ENCODE measurements at places on chromosomes 12 and 14.

- no peak for DNase-seq
These were observed 75.1 kb upstream of the NUDT4 start for GRCh38 chr12:93302331-93303229.

- DNase-seq = no peak
These were observed 6.0 kb upstream of the FBXO34 start for GRCh38 chr14:55265197-55265596.

- no peak for DNase-seq
These were observed 96.1 kb upstream of the SLC16A7 start for GRCh38 chr12:59499774-59500173.

DNA sequence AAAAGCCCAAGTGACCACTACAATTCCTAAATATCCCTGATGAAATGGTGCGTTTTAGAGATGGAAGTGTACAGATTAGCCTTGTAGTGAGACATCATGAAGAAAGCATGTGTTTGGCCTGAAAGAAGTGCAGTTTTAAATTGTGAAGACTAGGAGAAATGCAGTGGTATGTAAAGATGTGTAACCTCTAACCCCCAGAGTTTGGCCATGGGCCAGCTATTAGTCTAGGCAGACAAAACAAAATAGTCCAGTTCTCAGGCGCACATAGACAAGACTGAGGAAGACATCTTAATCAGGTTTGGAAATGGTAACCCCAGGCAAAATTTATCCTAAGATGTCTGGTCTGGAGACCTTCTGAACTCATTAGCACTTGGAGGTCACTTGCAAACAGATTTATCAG is 23.4 kb downstream of the WBP11 start:
- DNase-seq = no peak

DNA sequence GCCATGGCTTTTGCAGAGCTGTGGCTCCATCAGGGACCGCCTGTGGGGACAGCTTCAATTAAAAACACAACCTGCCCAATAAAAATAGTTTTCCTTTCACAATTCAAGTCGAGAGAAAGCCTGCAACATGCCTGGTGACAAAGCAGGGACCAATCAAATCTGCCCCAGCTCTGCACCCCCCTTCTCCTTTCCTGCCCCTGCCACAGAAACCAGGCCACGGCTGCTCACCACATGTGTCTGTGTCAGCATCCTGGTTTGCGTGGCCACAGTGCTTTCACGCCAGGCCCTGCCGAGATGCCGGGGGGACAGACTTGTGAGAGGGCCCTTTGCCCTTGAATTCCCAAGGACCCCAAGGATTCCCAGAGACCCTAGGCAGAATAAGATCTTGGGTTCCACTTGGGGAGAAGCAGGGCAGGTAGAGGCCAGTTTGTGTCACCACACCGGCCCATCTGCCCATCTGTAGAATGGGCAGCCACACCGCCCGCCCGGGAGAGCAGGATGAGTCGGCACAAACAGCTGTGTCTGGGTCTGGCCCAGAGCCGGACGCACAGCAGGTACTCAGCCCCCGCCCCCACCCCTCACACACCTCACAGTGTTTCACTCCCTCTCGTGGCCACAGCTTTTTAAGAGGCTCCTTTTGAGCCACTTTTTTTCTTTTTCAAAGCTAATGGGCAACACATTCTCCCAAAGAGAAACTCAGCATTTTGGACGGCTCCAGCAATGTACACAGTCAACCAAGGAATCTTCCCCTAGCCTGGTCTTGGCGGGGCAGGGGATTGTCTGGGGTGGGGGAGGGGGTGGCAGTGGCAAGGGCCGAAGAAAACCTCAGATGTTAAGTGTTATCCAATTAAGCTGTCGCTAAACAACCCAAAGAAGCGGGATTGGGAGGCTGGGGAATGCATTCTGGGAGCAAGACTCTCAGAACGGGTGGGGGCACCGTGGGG is 41.5 kb downstream of the BCL11B start:
- peak; percentile 69 for DNase-seq

GRCh38 chr14:71006200-71006563 is 98.9 kb downstream of the PCNX1 start:
- no peak for DNase-seq

DNA sequence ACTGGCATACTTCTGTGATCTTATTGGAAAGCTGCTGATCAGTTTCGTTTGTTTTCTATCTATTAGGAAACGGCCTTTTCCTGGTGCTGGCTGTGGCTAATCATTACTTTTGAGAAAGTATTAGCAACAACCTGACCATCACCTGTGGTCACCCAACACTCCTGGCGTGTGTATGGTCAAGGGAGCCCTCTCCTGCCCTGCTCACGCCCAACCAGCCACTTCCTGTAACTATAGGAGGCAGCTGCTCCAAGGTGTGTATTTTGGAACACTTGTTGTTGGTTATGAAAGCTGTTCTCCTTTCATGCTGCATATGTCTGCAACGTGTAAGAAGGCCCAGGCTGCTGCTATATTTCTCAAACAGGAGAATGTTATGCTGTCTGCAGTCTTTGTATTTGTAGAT is 1582.8 kb downstream of the AACS start:
- DNase-seq = no peak

DNA sequence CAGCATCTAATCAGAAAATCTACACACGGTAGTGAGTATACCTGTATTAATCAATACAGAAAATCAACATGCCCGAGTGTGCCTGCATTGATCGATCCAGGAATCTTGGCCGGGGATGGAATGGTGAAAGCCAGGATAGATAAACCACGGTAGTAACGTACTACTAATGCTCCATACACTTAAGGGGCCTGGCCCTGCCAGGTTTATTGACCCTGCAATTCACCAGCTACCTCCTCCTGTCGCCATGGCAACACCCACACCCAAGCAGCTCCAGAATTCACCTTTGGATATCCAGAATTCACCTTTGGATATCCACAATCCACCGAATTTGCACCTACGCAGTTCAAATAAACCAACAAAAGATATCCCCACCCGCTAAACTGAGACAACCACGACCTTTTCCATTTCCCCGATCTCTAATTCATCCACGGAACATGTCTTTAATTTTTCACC is 14.8 kb upstream of the CALM1 start:
- no peak for DNase-seq

DNA sequence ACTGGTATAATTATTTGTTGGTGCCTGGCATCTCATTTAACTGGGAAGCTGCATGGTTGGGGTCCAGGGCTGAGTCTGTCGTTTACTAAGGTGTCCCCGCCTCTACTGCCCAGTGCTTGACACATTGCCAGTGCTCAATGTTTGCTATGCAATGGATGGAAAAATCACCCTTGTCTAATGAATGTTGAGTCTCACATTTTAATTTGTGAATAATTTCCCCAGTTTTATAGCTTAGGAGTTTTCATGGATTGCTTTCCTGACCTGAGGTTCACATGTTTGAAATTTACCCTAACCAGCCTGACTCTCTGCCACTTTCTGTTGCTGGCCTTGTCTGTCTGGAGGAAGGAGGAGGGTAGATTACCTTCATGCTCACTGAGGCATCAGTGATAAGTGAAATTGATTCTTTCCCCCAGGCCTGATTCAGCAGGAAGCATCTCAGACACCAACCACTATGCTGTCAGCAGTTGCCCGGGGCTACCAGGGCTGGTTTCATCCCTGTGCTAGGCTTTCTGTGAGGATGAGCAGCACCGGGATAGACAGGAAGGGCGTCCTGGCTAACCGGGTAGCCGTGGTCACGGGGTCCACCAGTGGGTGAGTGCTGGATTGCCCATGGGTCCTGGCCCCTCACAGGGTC is 2.4 kb downstream of the DHRS2 start:
- no peak for DNase-seq

GRCh38 chr12:115032521-115032920 is 348.5 kb upstream of the TBX3 start:
- no peak for DNase-seq

DNA sequence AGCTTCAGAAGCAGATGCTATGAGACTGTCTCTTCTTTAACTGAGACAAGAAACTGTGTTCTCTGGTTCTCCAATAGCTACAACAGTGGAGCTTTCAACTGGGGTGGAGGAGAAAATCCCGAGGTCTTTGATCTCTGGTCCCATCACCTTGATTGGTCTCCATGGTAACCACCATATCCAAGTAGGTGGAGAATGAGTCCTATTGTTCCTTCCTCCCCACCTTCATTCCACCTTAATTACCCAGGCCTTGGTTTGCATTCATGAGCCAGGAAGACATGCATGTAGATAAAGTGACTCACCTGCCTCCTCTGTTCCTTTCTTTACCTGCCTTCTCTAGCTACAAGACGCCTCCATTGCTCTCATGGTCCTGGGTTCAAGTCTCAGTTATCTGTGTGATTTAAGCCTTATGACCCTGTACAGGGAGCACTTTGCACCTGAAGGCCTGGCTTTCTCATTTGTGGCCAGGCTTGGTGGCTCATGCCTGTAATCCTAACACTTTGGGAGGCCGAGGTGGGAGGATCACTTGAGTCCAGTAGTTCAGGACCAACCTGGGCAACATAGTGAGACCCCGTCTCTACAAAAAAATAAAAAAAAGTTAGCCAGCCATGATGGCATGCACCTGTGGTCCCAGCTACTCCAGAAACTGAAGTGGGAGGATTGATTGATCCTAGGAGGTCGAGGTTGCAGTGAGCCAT is 157.7 kb upstream of the TBX3 start:
- DNase-seq = no peak

- no peak for DNase-seq
These were observed 104.5 kb downstream of the TMEM30B start for GRCh38 chr14:61176686-61177085.

GRCh38 chr12:104182144-104182543 is 33.4 kb upstream of the TXNRD1 start:
- no peak for DNase-seq

DNA sequence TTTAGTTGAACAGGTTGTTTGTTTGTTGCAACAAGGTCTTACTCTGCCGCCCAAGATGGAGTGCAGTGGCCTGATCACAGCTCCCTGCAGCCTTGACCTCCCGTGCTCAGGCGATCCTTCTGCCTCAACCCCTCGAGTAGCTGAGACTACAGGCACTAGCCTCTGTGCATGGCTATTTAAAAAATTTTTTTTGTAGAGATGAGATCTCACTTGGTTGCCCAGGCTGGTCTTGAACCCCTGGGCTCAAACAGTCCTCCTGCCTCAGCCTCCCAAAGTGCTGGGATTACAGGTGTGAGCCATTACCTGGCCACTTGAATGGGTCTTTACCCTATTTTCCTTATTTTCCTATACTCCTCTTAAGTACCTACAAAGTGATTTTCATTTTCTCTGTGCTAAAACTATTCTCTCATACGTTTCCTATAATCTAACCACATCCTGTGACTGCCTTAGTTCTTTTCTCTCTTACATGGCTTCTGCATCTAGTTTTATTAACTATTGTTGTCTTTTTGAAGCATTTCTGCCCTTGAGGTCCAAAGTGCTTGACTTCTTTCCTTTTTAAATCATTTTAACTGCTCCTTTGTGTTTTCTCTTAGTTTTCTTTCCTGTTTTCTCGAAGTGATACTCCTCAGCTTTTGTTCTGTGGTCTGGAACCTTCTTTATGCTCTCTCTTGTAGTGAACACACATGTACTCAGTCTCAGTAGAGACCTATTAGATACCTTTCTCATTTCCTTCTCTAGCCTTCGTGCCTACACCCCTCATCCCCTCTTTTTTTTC is 14.1 kb downstream of the GPX2 start:
- DNase-seq = no peak

DNA sequence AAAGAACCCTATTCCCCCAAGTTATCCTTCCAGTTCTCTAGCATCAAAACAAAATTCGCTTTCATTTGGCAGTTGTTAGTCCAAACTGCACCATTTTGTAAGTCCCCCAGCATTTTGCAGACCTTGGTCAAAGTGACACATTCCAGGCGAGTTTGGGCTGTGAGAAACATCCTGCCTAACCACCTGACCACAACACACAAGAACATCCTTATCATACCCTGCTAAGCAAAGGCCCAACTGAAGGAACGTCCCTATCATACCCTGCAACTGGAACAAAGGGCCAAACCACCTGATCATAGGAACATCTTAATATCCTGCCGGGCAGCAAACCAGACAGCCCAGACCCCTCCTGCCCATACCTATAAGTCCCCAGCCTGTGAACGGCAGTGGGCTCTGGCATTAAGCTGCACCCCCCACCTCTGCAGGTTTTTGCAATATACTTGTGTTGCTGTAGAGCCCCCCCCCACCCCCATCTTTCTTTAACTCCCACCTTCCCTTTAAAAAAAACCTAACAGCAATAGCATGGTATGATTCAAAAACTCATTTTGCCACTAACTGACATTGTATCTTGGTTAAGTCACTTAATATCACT is 2.7 kb downstream of the PCNX4 start:
- DNase-seq = no peak

GRCh38 chr12:100833282-100833681 is 38.7 kb downstream of the ANO4 start:
- no peak for DNase-seq

All from activated T-helper 1 cell treated with Interleukin-2 at 50 U/mL for 16 hours (primary cell).